HCT116 (cell line): ENCODE measurements at places on chromosomes 12 and 14. TPM values are rescaled to one million over a fixed set of nuclear protein-coding genes. Genes with fewer than 3 reads are reported as not detected.

GRCh38 chr12:90257927-90258624, 549.4 kb upstream of the ATP2B1 start:
- no peak for DNase-seq

- no peak for DNase-seq
Observed at GRCh38 chr14:38989922-38990546, 113.0 kb downstream of the SEC23A start.

- no peak for DNase-seq
Observed at GRCh38 chr12:2258025-2258424, 205.2 kb downstream of the CACNA1C start.

DNA sequence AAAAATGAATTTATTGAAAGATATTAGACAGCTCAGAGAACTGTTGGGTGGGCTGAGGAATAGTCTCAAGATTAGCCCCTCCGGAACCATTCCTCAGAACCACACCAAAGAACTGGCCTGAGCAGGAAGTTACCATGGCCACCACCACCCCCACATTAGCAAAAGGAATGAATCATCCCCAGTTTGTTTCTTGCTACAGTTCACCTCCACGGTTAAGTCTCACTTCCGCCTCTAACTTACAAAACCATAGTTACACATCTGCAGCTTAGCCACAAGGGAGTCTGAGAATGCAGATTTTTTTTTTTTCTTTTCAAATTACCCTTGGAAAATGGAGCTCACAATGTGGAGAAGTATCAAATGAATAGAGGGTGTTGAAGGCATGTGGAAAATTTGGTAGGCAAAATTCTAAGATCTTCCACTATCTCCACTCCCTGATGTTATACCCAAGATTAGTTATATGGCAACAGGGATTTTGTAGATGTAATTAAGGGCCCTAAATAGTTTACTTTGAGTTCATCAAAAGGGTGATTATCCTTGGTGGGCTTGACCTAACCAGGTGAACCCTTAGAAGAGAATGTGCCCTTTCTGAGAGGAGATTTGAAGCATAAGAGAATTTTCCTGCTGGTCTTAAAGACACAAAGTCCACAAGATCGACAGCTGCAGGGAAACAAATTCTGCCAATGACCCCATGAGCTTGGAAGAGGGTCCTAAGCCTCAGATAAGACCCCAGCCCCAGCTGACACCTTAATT, 129.8 kb upstream of the KRR1 start:
- DNase-seq: peak; percentile 93

DNA sequence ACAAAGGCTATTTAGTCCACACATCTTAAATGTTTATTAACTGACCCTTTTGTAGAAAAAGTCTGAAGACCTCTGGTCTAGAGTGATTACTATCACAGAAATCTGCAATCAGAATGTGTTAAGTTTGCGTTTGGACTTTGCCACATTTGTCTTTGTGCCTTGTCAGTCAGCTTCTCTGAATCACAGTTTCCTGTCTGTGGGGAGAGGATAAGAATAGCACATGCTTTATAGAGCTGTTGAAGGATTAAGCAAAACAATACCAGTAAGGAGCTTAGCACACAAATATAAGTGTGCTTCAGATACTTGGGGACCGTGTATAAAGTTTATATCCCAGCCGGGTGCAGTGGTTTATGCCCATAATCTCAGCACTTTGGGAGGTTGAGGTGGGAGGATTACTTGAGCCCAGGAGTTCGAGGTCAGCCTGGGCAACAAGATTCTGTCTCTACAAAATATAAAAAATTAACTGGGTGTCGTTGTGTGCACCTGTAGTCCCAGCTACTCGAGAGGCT, 63.0 kb upstream of the BTG1 start:
- DNase-seq: no peak

DNA sequence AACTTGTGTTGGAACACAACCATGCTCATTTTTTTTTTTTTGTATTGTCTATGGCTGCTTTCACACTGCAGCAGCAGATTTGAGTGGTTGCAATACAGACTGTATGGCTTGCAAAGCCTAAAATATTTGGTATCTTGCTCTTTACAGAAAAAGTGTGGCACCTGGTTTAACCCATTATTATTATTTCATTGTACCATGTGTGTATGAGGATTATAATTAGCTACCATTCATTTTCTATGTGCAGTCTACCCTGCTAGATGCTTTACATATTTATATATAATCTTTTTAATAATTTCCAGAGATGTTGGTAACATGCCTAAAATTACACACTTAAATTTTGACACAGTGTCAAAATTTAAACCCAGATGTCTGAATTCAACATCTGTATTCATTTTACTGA, 37.7 kb downstream of the SPATS2 start:
- DNase-seq: no peak

DNA sequence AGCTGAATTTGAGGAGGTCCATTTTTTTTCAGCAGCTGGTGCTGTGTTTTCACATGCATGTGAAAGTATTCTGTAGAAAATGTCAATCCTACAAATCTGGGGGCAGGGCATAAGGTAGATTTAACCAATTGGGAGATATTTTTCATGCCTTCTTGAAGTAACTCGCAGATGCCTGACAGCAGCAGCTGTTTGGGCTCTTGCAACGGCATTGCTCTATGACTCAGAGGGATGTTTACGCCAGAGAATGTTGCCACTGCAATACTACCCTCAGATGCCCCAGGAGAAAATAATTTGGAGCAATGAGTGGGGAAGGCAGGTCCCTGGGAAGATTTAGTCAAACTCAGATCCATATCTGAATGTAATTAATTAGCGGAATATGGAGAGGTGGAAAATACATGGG, 42.5 kb upstream of the MYBPC1 start:
- DNase-seq: no peak

- no peak for DNase-seq
Observed at GRCh38 chr14:26448181-26448855, 149.5 kb downstream of the NOVA1 start.

GRCh38 chr12:52183971-52184370, 7.8 kb downstream of the KRT80 start:
- DNase-seq: no peak

DNA sequence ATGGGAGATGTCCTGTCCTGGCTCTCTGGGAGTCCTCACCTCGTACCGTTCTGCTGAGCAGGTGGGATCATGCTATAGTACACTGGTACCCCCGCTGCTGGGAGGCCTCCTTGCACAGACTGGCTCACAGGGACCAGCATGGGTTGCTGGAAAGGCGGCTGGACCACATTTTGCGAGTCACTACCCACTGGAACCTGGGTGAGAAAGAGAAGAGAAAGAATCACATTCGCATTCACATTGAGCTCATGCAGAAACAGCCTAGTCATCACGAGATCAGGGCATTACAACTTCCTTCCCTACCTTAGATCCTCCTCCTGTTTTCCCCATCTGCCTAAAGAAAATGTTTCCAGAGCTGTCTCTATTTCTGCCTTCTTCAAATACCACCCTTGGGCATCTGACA, 17.3 kb upstream of the STAC3 start:
- DNase-seq: no peak

SSTR1 gene
- not detected for total RNA-seq

NGB gene
- not detected for total RNA-seq

GPRC5D gene
- not detected for total RNA-seq

SLC38A6 gene
- total RNA-seq: 9.5 TPM
